ENCODE measurements at places on chromosomes 5 and 9.

GRCh38 chr9:106879439-106879882 is 16.5 kb downstream of the ZNF462 start:
- DNase-seq: no peak

DNA sequence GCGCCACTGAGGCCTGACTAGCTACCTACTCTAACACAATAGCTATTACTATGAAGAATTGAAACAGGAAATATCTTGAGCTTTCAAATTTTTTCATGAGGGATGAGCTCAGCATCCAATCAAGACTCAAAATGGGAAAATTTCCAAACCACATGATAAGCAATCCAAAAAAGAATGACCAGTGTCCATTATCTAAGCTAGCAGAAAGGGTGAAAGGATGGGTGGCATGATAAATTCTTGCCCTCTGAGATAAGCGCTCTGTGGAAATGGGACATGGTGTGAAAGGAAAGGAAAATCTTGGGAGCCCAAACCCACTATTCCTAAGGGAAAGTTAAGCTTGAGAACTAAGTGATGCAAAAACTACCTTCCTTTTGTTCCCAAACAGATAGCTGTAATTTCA is 170.2 kb upstream of the NREP start:
- DNase-seq: no peak

DNA sequence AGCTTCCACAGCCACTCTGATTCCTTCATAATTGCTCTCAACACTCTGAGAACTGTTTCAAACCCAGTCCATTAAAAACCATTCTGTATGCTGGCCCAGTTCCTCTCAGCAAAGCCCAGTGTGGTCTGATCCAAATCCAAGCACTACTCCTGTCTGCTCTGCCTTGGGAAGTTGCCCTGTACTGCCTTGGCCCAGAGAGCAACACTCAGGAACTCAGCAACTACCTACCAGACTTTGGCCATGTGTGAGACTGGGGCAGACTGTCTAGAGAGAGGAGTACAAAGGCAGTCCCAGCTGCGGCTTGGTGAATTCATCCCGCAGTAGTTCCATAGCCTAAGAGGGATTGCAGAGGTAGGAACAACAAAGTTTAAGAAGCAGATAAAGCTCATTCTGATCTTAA is 214.4 kb downstream of the MCTP1 start:
- DNase-seq: no peak

GRCh38 chr5:167573370-167574127 is 717.9 kb upstream of the WWC1 start:
- DNase-seq: no peak

All from HT-29 (cell line).